ENCODE measurements at places on chromosomes 7 and 10. TPM values are rescaled to one million over a fixed set of nuclear protein-coding genes. Genes with fewer than 3 reads are reported as not detected.

Gene PRTFDC1
- 3.1 TPM for polyA plus RNA-seq

Gene PIK3CG
- polyA plus RNA-seq, result not detected

Gene NPSR1
- not detected for polyA plus RNA-seq

Gene CH25H
- polyA plus RNA-seq, result not detected

Gene ACTL6B
- not detected for polyA plus RNA-seq

Gene HMX2
- polyA plus RNA-seq, result not detected

Gene SPDYE2B
- 0.72 TPM for polyA plus RNA-seq

Gene LRRC17
- polyA plus RNA-seq, result 4.3 TPM

Gene AKR1C4
- not detected for polyA plus RNA-seq

Gene MLXIPL
- polyA plus RNA-seq, result 1.7 TPM

Gene CYP3A5
- 0.81 TPM for polyA plus RNA-seq

Gene NUDT13
- 1.7 TPM for polyA plus RNA-seq

Gene CFAP58
- polyA plus RNA-seq, result 1.4 TPM

Gene HOXA3
- 1.4 TPM for polyA plus RNA-seq

Gene FAM131B
- polyA plus RNA-seq, result 0.26 TPM

Gene NUTM2B
- polyA plus RNA-seq, result 0.15 TPM

Gene ERVW-1
- 1.2 TPM for polyA plus RNA-seq
